ENCODE measurements at places on chromosomes 2 and 18.

GRCh38 chr18:13460946-13461345 lies 242.4 kb downstream of the LDLRAD4 start:
- no peak for DNase-seq

DNA sequence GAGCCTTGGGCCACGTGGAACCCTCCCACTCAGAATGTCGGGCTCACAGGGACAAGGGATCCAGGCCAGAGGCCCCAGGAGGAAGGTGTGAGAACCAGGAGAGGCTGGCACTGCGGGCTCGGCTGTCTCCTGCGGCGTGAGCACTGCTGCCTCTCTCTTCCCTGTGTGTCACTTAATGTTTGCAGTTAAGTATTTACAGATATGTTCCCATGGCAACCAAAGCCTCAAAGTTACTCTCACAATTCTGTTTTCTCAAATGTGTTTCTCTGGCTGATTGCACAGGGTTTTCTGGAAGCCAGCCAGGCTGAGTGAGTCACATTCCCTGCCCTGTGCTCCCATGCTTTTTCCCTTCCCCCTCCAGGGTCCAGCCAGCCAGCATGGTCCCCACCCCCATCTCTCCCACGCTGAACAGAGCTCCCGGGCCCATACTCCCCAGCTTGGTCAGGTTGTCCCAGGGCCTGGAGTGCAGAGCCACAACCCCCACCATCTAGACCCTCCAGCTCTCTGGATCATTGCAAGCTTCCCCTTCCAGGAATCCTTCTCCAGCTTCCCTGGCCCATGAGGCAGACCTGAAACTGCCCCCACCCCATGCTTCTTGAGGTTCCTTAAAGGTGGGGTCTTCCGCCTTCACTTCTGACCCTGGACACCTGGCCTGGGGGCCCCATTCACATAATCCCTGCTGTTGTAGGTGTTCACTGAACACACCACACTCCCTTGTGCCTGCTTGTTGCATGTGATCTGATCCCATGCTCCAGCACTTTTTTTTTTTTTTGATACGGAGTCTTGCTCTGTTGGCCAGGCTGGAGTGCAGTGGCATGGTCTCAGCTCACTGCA lies 265.9 kb downstream of the CELF4 start:
- no peak for DNase-seq

DNA sequence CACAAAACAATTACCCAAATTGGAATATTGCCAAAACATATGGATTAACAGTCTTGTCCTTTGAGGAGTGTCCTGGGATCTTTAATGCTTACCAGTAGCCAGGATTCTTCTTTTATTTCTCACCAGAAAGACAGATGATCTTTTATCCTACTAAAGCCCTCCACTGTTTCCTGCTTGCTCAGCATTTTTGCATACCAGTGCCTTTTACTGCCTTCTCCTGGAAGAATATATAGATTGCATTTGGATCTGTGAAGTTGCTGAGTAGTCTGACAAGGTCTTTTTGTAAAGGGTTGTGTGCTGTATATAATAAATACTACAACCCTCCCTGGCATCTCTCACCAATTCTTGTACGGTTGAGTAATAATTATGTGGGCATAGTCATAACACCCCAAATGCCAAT lies 652.2 kb downstream of the LRRTM4 start:
- DNase-seq = no peak

GRCh38 chr2:105617631-105618350 lies 126.9 kb upstream of the NCK2 start:
- DNase-seq = no peak

GRCh38 chr18:40423291-40423690 lies 1531.7 kb upstream of the PIK3C3 start:
- no peak for DNase-seq

- DNase-seq = no peak
These were observed 47.6 kb upstream of the OTOS start for GRCh38 chr2:240187989-240188590.

DNA sequence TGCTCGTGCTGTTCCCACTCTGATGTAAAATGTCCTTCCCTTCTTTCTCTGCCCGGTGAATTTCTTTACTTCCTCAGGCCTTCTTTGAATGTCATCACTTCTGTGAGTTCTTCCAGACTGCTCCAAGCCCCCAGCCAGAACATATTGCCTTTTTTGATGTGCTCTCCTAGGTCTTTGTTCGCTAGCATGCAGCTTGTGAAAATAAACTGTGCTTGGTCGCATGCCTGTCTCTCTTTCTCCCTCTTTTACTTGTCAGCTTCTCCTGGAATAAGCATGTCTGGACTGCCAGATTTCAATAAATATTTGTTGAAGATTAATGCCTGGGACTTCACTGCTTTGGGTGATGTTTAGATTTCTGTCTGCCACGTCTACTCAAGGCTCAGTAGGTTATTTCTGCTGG lies 82.7 kb upstream of the ARHGAP28 start:
- DNase-seq = no peak

DNA sequence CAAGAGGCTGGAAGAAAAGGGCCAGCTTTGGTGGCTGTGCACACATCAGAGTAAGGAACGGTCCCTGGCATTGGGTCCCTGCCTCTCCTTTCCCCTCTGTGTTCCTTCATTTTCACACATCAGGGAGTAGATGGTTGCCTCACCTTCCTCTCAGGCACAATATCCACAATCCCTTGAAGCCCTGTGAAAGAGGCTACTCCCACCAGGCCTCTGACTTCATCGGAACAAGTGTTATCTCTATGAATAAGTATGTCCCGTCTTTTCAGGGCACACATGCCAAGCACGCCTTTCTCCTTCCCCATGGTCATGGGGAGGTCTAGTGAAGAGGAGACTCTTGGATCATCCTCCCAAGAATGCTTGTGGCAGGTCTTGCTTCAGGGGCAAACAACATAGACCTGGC lies 61.2 kb upstream of the LMAN1 start:
- DNase-seq = no peak

- no peak for DNase-seq
These were observed 1068.0 kb upstream of the ZEB2 start for GRCh38 chr2:145587922-145588321.

GRCh38 chr2:182818925-182819324 lies 47.5 kb downstream of the FRZB start:
- no peak for DNase-seq

DNA sequence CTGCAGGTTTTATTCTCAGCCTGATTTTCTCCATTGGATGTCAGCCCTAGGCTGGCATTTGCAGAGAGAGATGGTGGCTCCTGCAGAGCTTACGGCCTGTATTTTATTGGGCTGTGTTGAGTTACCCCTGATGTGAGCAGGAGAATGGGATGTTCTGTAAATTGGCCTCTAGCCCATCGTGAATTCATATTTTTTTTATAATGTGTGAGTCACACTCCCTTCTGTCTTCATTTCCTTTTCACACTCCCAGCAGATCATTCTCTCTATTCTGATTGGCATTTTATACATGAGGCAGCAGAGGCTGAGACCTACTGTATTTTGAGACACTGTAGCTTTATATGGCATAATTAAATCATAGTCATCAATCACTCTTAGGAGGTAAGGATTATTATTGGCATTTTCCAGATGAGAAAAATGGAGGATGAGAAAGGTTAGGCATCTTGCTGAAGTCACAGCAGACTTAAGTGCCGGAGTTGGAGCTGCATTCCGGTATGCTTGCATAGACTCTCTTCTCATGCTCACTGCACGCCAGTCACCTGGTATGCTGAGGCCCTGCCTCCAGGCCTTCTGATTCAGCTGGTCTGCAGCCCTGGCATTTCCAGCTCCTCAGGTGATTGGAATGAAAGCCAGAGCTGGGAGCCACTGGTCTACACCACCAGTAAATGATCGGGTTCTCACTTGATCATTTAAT lies 142.4 kb downstream of the NEDD4L start:
- no peak for DNase-seq

DNA sequence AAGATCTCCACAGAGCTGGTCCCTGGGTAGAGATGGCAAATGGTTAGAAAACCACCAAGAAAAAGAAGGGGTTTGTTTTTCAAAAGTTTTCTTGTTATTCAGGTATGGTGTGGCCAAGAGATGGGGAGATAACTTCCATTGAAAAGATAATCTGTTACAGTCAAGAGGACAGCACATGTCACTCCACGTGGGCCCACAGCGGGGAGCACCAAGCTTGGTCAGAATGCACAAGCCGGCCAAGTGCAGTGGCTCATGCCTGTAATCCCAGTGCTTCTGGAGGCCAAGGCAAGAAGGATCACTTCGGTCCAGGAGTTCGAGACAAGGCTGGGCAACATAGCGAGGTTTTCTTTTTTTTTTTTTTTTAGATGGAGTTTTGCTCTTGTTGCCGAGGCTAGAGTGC lies 6.0 kb upstream of the LCLAT1 start:
- no peak for DNase-seq

GRCh38 chr2:239195318-239195871 lies 205.4 kb downstream of the HDAC4 start:
- DNase-seq = no peak
